GDM1 (cell line): ENCODE measurements at places on chromosomes 6 and 20.
A peak's percentile ranks its signal among the peaks of the same experiment; 100 is the strongest.

DNA sequence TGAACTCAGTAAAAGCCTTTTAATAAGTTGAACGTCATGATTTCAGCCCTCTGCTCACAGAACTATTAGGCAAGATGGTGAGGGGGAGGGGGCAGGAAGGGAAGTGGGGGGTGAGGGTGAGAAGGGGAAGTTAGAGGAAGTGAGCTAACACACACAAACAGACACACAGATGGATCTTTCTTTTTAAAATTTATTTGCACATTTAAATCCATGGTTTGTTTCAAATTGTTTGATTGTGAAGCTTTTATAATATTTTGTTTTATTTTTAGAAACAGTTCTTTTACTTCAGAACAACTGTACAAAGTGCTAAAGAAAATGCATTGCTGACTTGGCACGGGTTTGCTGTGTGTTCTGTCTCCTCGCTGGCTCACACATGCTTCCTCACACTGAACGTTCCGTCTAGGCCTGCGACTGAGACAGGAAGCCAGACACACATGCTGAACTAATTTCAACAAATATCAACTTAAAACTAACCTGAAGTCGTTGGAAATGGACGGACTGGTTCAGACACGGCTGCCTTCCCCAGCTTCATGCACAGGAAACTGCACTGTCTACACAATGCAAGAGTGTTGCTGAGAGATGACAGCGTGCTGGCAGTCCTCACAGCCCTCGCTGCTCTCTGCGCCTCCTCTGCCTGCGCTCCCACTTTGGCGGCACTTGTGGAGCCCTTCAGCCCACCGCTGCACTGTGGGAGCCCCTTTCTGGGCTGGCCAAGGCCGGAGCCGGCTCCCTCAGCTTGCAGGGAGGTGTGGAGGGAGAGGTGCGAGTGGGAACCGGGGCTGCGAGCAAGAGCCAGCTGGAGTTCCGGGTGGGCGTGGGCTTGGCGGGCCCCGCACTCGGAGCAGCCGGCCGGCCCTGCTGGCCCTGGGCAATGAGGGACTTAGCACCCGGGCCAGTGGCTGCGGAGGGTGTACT is 8.1 kb upstream of the ZBP1 start:
- DNase-seq: peak; percentile 61

GRCh38 chr6:124445581-124445980 is 516.7 kb upstream of the RNF217 start:
- DNase-seq: no peak

DNA sequence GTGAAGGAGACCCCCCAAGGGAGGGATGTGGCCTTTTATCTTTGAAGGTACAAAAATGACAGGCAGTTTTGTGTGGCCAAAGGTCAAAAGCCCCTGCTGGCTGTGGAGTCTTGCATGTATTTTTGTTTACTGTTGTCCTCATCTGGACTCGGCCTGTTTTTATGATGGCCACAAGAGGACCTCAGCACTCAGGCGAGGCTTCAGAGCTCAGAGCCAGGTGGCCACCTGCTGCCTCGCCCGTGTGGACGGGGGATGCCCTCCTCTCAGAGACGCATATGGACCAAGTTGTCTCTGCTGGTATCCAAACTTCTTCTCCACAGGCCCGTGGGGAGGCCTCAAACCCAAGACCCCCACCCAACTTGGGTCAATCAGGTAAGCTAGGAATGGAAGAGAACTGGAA is 118.2 kb downstream of the DACT2 start:
- no peak for DNase-seq

- DNase-seq: no peak
These were observed 920 bp downstream of the ZBTB12 start for GRCh38 chr6:31900917-31901414.

DNA sequence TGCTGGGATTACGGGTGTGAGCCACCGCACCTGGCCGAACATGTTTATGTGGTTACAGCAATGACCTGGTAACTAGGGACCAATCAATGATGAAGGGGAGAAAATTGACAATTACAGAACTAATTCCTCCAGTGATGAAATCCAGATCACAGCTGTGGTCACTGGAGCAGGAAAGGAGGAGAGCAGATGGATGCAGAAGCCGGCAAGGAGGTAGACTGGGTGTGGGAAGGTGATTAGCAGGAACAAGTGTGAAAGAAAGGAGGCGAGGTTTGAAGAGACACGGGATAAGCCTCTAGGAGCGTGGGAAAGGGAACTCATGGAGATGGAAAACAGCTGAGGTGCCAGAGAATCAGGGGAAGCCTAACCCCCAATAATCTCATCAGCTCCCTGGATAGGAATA is 17.2 kb upstream of the SPAG4 start:
- DNase-seq: no peak

DNA sequence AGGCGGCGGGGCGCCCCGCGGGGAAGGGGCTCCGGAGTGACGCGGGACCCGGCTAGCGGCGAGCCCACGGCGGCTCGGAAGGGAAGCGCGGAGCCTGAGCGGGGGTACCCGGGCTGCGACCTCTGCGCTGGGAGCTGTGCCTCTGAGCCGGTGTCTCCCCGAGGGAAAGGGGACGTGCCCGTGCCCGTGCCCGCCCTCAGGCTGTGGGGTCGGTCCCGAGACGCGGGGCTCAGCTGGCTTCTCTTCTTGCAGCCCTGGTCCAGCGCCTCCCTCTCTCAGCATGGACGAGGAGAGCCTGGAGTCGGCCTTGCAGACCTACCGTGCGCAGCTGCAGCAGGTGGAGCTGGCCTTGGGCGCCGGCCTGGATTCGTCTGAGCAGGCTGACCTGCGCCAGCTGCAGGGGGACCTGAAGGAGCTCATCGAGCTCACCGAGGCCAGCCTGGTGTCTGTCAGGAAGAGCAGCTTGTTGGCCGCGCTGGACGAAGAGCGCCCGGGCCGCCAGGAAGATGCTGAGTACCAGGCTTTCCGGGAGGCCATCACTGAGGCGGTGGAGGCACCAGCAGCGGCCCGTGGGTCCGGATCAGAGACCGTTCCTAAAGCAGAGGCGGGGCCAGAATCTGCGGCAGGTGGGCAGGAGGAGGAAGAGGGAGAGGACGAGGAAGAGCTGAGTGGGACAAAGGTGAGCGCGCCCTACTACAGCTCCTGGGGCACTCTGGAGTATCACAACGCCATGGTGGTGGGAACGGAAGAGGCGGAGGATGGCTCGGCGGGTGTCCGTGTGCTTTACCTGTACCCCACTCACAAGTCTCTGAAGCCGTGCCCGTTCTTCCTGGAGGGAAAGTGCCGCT is 686 bp downstream of the ZGPAT start:
- no peak for DNase-seq

DNA sequence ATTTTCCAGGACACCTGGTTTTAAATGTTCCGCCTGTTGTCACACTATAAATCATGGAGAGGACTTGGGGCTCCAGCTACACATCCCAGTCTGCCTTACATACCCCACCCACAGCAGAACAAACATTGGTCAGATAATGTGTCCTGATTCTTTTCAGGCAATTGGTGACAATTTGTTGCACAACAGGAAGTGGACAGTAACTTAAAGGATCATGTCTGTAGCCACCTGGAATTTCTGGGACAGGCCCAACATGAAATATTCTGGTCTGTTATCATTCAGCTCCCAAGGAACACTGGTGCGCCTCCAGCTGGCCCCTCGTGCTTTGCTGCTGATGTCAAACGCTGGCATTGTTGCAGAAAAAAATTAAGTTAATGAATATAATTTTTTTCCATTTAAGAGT is 117.2 kb downstream of the SOBP start:
- no peak for DNase-seq

GRCh38 chr20:14197097-14197496 is 140.3 kb downstream of the FLRT3 start:
- no peak for DNase-seq

DNA sequence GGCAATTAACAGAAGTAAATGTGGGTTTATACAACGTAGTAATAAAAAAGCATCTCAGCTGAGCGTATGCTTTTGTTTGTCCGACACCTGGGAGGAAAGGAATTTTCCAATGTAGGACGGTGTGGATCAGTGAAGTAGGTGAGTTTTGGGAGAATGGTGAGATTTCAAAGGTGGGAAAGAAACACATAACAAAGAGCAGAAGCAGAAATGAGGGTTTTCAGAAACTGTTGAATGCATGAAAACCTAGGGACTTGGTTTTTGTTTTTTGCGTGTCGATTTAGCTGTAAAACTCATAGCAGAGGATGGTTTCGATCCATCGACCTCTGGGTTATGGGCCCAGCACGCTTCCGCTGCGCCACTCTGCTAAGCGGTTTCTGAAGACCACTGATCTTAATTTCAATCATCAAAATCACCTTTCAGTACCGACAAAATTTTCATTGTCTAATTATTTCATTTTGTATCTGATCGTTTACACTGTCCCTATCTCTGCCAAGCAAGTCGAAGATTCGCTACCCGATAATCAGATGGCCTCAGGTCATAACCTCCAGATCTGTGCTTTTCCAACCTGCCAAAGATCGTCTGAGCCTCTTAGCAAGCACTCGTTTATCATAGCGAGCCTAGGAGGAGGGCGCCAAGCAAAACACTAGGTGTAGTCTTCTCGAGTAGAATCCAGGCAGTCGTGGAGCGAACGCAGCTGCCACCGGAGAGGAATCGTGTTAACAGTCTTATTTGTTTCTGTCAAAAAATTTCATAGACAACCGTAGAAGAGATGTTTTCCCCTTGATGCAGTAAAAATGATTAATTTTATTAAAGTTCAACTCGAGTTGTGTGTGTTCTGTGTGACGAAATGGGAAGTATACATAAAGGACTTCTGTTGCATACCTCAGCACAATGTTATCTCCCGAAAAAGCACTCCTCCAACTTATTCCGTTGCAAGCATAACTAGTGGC is 20.9 kb upstream of the POM121L2 start:
- DNase-seq: peak; percentile 20

GRCh38 chr6:12977806-12978205 is 261.2 kb downstream of the PHACTR1 start:
- no peak for DNase-seq

- no peak for DNase-seq
These were observed 10.2 kb upstream of the MAP3K7 start for GRCh38 chr6:90596967-90597539.

- DNase-seq: peak; percentile 48
These were observed 73.9 kb downstream of the AHI1 start for GRCh38 chr6:135423649-135424128.

GRCh38 chr6:100554228-100554627 is 89.5 kb upstream of the SIM1 start:
- no peak for DNase-seq

GRCh38 chr6:110731196-110731595 is 84.1 kb downstream of the CDK19 start:
- DNase-seq: no peak

DNA sequence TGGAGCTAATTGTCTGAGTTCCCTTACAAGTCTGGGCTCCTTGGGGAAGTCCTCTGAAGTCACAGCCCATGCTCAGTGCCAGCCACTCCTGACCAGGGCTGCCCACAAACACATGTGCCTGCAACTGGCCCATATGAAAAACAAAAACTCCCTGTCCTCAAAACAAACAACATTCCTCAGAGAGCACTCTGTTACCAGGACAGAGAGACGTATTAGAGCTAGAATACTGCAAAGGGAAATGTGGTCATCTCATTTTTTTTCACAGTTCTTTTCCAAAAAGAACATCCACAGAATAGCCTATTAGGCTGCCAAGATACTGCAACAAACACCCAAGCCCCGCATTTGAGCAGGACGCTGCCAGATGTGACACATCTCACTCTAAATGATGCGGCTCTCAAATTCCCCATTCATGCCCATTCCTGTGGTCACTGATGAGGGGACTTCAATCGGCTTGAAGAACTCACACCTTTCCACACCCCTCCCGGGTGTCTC is 71.1 kb downstream of the SLC22A23 start:
- DNase-seq: no peak

DNA sequence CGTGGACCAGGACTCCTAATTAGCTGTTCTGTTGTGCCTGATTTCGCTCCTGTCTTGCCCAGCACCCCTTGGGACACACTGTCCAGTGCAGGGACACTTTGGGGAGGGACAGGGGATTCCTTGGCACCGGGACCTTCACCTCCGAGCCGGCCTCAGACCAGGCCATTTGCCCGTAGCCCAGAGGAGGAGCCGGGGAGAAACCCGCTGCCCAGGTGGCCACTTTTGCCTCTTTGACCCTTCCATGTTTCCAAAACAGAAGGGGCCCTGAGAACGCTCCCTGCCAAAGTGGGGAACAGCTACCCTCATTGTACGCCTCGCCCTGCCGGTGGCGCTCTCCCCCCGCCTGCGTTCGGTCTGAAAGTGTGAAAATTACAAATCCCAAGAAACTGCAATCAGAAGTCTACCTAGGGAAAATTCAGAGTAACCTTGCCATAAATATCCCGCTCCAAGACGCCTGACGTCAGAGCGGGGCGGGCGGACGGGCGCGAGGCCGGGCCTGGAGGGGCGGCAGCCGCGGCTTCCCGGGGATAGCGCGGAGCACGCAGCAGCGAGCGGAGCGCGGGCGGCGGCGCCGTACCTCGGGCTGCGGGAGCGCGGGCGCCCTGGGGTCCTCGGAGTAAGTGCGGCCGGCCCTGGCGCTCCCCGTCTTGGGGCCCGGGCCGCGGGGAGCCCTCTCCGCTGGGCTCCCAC is at the start of gene DAAM2:
Gene DAAM2, plus strand, starts transcription at position 527 of the 690 bp plus-strand sequence. CDS start 63,927 bp downstream, outside the sequence.
- DNase-seq: no peak

GRCh38 chr6:110841266-110841665 is 26.0 kb upstream of the CDK19 start:
- DNase-seq: no peak

DNA sequence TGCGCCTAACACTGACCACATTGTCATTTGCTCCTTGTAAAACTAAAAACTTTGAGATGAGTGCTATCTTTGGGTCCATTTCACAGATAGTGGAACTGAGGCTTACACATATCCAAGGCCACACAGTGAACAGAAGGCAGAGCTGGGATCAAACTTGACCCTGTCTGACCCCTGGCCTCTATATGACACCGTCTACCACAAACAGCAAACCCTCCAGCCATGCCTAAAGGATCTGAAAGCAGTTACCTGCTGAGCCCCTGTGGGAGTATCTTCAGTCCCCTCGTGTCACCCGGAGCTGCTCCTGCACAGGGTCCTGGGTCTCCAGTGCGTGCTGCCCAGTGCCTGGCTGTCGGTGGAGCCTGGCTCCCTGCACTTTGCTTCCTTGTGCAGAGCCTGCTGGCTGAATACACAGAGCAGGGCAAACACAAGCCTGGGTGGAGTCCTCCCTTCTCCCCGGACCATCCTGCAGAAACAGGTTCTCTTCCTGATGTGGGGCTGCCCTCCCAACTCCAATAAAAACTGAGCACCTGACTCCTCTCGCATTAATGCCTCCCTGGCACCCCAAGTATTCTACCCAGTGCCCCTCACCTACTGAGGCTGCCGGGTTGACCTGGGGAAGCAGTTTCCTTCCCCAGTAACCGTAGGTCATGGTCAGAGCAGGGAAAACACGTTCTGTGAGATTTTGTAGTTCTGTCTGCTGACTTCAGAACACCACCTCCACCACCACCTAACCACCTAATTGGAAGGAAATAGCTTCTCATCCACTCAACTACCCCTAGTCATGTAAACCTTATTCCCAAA is at the start of gene BCAS1:
Gene BCAS1, minus strand, starts transcription at position 408 of the 801 bp plus-strand sequence. CDS start 11,876 bp downstream, outside the sequence.
- DNase-seq: no peak

DNA sequence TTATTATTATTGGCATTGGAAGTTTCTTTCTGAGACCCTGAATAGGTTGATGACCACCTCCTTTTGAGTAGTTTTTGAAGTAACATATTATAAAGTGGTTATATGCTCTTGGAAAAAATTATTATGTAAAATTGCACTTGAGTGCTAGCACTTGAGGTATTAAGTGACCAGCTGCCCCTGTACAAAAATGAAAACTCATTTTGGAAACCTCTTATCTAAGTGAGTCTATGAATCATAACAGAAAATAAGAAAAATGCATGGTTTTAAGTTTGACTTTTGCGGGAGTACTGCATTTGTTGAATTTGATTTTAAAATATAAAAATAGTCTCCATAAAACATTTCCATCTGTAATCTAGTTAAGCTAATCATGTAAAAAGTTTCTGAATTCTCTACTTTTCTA is 248.3 kb downstream of the TMEM242 start:
- no peak for DNase-seq

GRCh38 chr6:149046822-149047246 is 270.7 kb upstream of the TAB2 start:
- no peak for DNase-seq
